Esophagus mucosa (tissue), 1 donor: ENCODE measurements at places on chromosomes 3 and 15. TPM values are rescaled to one million over a fixed set of nuclear protein-coding genes. Genes with fewer than 3 reads are reported as not detected.

Gene PRR20G
- not detected for total RNA-seq

Gene RAB7A
- 231 TPM for total RNA-seq

Gene KCNMB3
- 0.68 TPM for total RNA-seq

Gene ADGRG7
- not detected for total RNA-seq

Gene TP53BP1
- 16.5 TPM for total RNA-seq

Gene NEO1
- 10.6 TPM for total RNA-seq

Gene INKA1
- 14.2 TPM for total RNA-seq

Gene ZMAT3
- total RNA-seq = 7.2 TPM

Gene CTXN2
- not detected for total RNA-seq

Gene C3orf49
- total RNA-seq = not detected

Gene VEPH1
- 0.40 TPM for total RNA-seq

Gene FGF12
- total RNA-seq = 0.72 TPM

Gene MITF
- 2.1 TPM for total RNA-seq

Gene TMOD2
- total RNA-seq = 4.1 TPM

Gene GOLGA8S
- 0.24 TPM for total RNA-seq

Gene TEX55
- total RNA-seq = not detected

Gene OR5K2
- not detected for total RNA-seq

Gene P2RY1
- total RNA-seq = 20.5 TPM

Gene ATRIP
- 6.3 TPM for total RNA-seq
